ENCODE measurements at places on chromosomes 3 and 15.
A peak's percentile ranks its signal among the peaks of the same experiment; 100 is the strongest.

DNA sequence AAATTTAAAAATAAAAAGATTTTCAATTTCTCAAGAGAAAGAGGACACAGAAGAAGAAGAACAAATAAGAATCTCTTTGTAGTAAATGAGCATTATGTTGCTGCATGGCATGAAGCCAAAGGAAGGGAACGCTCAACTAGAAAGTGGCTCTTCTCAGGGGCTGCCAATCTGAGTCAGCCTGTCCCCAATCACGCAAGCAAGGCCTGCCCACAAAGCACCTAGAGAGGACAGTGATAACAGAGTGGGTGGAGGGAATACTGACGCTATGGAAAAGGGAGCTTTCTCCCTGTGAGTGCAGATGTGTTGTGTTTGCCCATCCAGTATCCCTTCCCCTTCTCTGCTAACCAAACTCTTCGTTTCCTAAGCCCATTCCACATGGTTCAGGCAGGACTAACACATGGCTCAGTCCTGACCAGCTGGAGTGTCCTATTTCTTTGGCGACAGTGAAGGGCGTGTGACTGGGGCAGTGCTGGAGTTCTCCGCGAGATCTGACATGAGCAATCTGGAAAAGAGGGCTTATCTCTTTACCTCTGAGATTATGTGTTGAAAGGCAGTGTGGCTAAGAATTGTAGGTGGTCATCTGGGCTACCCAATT, 14.2 kb downstream of the FBN1 start:
- peak; percentile 61 for DNase-seq

DNA sequence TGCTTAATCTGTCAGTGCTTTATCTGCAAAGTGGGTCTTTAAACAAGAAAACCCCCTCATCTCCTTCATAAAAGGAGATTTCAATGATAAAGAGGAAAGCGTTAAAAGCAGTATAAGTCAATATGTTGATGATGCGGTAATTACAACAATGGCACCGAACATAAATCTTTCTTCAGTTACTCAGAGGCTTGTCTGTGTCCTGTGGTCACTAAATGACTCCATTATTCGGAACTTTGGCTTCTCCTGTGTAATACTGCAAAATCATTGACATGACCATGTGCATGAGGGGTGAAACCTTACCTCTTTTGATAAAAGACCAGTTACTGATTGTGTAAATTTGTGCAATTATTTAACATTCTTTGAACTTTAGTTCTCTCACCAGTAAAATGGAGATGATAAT, 4.8 kb upstream of the USP3 start:
- DNase-seq: no peak

DNA sequence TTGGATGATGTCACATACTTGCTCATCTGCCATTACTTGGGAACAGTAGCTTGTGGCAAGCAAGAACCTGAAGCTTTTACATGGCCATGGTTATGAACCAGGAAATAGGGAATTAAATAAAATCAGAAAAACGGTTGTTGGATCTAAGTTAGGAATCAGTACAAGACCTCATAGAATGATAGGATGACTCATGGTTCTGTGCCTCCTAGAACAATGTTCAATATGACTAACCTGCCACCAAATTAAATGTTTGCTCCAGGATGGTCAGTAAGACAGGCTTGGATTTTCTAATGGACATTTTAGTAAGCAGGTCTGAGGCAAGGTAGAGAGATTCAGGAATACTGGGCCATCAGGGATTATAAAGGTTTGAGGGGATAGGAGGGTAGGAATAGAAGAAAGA, 218.9 kb downstream of the PLOD2 start:
- no peak for DNase-seq

DNA sequence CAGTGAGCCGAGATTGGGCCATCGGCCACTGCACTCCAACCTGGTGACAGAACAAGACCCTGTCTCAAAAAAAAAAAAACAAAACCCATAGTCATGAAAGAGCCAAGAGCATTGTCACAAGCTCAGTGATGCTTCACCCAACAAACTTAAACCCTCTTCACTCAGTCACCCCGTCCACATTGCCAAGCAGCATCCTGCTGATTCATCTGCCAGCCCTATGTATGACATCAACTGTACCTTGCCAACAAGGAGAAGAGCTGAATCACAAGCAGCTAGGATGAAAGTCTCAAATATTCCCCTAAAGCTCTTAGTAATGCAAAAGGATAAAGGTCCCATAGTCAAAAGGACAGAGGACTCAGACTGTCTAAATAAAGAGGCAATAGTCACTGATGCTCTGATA, 90.0 kb downstream of the ANO10 start:
- DNase-seq: no peak

GRCh38 chr15:99863550-99864198, 130.4 kb upstream of the LYSMD4 start:
- no peak for DNase-seq

GRCh38 chr3:113431811-113432210, 9.5 kb downstream of the CFAP44 start:
- no peak for DNase-seq

GRCh38 chr3:193853511-193854219, 260.7 kb downstream of the OPA1 start:
- peak; percentile 87 for DNase-seq

DNA sequence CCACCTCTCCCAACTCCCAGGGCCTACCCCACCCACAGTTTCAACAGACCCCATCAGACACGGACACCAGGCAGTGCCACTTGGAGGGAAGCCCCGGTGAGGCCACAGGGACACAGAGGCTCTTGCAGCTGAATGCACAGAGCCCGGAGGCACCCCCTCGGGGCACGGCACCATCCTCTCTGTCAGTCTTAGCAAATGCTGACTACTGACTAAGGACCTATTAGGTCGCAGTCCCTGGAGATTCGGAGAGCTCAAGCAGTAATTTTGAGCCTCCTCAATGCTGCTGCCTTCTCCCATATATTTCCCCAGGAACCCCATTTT, 79.9 kb downstream of the VGLL4 start:
- DNase-seq: no peak

DNA sequence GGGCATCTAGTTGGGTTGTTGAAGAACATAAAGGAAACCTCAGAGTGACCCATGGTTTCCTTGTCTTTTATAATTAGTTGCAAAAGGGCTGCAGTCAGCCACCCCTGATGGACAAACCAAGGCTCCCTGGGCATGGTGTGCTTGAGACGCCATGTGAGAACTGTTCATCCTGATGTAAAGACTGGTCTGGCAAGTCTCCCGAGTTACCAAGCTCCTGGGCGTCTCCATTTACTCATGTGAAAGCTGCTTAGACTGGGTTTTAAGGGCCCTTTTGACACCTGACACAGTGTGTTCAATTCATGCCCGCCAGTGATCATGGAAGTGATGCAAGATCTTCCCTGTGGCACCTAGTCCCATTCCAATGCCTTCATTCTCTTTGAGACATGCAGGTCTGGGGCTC, 49.4 kb downstream of the GRK7 start:
- no peak for DNase-seq

DNA sequence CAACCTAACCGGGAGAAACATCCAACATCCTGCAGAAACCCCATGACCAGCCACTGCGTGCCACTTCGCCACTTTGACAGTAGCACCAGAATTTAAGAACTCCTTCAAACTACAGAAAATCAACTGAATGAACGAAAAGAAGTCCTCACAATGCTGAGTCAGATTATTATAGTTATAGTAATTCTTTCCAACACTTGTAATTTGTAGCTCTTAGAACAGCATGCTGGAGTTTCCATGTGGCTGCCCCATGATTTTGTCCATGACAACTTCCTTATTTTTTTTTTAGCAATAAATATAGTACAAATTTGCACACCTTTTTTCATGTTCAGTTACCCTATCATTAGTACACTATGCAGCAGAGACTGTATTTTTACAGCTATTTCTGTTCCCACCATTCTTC, 26.1 kb upstream of the SSR3 start:
- DNase-seq: no peak

- DNase-seq: peak; percentile 48
These were observed 186.4 kb downstream of the FAM43A start for GRCh38 chr3:194871864-194872668.

DNA sequence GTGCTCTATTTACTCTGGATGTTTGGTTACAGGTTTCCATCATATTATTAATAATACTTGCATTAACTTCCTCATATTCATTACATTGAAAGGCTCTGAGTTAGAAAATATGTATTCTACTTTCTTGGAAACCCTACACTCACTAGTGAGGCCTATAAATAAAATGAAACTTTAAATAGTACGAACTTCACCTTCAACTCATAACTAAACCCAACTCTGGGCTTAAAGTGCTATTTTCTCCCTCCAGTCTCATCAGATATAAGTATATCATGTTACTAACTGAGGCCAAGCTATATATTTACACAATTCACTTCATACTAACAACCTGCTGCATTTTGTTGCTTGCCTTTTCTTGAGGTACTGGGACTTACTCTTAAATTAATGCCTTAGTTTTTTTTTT, 306.7 kb downstream of the TIGIT start:
- no peak for DNase-seq

- DNase-seq: no peak
These were observed 137.0 kb downstream of the DNAJB8 start for GRCh38 chr3:128329491-128330213.

GRCh38 chr15:54250326-54250725, 272.1 kb downstream of the UNC13C start:
- DNase-seq: no peak

- no peak for DNase-seq
These were observed 66.1 kb downstream of the WHAMM start for GRCh38 chr15:82875411-82876003.

GRCh38 chr3:190017521-190018288, 103.0 kb downstream of the P3H2 start:
- peak; percentile 54 for DNase-seq

DNA sequence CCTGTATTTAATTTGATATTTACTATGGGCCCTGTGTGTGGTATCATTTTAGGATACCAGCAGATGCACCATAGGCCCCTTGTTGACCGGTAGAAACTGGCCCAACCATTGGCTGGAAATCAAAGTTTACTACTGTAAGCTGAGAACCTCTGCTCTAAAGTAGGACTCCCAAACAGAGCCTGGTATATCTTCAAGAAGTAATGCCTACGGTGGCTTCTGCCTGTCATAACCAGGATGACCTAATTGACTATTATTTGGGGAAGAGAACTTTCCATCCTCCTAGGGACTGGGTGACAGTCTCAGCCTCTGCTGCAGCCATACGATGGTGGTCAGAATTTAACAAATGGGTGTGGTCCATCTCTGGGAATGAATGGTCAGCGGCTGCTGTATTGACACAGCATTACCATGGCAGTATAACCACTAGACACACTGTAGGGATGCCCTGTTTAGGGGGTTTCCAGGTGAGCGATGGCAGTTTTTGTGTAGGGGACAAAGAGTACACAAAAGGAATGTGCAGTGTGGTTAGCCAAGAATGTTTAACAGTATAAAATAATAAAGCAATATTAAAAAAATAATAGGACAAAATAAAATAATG, 37.3 kb downstream of the RARB start:
- no peak for DNase-seq

DNA sequence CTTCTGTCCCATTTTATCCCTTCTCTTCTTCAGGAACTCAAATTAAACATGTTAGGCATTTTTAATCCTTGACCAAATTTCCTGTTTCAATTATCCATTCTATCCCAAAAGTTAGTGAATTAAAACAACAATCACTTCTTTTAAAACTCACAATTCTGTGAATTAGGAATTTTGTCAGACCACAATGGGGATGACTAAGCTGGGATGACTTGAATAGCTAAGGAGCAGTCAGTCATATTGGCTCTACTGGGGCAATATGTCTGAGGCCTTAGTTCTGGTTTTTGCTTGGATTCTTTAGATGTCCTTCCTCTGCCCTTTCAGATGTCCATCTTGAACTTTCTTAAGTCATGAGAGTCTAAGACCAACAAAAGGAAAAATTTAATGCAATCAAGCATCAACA, 178.2 kb upstream of the TGFBR2 start:
- DNase-seq: no peak

DNA sequence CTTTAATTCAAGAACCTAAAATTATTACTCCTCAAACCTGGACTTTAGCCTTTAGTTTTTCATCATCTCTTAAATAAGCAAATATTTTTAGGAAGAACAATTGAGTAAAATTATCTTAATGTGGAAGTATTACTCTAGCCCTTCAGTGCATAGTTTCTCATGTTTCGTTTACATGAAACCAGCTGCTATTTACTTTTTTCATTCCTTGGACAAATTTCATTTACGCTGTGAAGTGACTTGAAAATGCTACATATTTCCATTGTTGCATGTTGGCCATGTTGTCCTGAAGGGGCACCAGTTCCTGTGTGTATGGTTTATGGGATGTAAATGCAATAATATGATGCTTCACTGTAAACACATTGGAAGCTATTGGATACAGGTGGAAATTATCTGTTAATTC, 49.9 kb downstream of the SLC25A26 start:
- DNase-seq: no peak

DNA sequence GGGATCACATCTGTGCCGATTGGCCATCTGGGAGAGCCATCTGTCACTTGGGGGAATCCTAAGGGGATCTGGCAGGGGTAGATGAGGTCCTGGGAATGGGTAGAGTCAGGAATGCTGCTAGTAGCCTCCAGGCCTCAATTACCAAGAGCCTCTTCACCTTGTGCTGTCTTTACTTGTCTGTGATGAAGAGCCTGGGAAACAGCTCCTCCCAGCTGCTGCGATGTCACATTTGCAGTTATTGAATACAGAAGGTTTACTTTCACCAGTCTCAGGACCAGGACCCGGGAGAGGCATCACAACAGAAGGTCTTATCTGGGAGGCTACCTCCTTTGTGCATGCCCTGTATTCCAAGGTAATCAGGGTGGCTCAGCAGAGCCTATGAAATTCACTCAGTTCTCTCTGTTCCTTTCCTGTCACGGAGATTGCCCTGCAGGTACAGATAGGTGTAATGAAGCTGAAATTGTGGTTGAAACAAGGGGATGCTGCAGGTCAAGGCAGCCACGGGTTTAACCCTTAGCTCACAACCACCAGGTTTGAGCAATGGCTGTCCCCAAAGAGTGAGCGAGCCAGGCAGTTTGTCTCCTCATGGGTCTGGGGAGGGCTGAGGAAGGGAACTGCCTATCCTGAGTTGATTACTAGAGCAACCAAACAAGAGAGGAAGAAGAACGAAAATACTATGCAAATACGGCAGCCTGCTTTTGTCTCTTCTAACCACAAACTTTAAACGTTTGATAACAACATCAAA, 298.9 kb upstream of the RORA start:
- no peak for DNase-seq

DNA sequence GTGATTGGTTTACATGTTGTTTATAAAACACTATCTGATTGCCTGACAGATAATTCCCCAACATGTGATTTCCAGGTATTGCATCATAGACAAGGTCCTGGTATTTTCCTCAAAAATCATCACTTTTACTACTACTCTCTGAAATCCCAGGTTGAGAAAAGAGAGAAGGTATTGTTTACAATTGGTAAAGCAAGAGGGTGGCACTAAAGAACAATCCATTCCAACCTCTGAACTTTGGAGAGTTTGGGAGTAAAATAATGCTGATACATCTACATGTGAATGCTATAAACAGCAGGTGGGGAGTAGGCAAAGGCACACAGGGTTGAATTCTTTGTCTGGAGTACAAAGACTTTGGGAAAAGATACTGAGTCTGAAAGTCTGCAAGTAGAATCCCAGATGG, 134.2 kb downstream of the WDR72 start:
- DNase-seq: no peak

Data from hematopoietic multipotent progenitor cell treated with erythropoietin and hydrocortisone succinate and interleukin-3 and kit ligand, for 6 days (in vitro differentiated cells).